Ovary (tissue), 10 donors: ENCODE measurements at places on chromosomes 12 and 14.

- DNase-seq, result no peak
These were observed 37.9 kb downstream of the SOX5 start for GRCh38 chr12:23911574-23911973.

GRCh38 chr14:94062344-94062940 lies 18.6 kb downstream of the DDX24 start:
- no peak for DNase-seq

GRCh38 chr12:98259693-98260092 lies 255.7 kb upstream of the TMPO start:
- DNase-seq, result no peak

DNA sequence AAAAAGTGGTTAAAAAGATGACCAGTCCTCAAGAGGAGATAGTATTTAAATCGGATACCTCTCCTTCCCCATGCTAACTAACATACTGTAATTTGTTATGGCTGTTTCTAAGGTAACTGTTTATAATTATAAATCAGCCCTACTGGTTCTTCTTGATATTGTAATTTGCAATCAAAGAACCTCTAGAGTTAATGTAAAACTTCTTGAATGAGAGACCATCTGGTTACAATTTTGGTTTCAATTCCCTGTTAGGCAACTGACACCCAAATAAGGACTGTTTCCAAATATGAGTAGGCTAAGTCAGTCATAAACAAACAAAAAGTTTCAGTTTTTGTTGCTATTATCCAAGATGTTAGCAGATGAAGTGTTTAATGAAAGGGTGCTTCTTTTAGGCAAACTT lies 120.2 kb upstream of the DNM1L start:
- DNase-seq, result no peak

- DNase-seq, result no peak
These were observed 3.4 kb downstream of the PRIMA1 start for GRCh38 chr14:93784878-93785277.
